ENCODE measurements at places on chromosomes 6 and 20. TPM values are rescaled to one million over a fixed set of nuclear protein-coding genes. Genes with fewer than 3 reads are reported as not detected.

HBS1L gene
- 84.2 TPM for total RNA-seq

ABHD16B gene
- total RNA-seq, result not detected

TMEM239 gene
- not detected for total RNA-seq

PRDM13 gene
- not detected for total RNA-seq

OXT gene
- total RNA-seq, result not detected

C20orf144 gene
- 0.15 TPM for total RNA-seq

EFCAB8 gene
- under 0.01 TPM for total RNA-seq

RFX6 gene
- not detected for total RNA-seq

MEP1A gene
- total RNA-seq, result not detected

AURKA gene
- 1.9 TPM for total RNA-seq

RTF2 gene
- 97.5 TPM for total RNA-seq

AGPAT1 gene
- 16.8 TPM for total RNA-seq

TP53TG5 gene
- 0.12 TPM for total RNA-seq

SMIM13 gene
- total RNA-seq, result 7.7 TPM

RIN2 gene
- total RNA-seq, result 55.9 TPM

BTN1A1 gene
- total RNA-seq, result not detected
